ENCODE measurements at places on chromosomes 6 and 20.

GRCh38 chr20:21707999-21708737 is 2.7 kb downstream of the PAX1 start:
- no peak for DNase-seq

DNA sequence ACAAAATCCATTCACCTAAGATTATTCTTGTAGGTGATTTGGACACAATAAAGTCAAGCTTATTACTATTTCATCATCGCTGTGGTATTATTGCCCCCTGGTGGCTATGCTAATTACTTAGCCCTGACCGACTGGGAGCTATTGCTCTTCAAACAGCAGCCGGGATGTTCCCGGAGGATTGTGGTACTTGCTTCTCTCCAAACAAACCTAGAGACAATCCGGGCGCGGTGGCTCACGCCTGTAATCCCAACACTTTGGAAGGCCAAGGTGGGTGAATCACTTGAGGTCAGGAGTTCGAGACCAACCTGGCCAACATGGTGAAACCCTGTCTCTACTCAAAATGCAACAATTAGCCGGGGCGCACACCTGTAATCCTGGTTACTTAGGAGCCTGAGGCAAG is 15.4 kb upstream of the STMND1 start:
- DNase-seq = no peak

GRCh38 chr20:25282034-25282781 is 34.3 kb downstream of the PYGB start:
- no peak for DNase-seq

- no peak for DNase-seq
These were observed 38.2 kb upstream of the JAG1 start for GRCh38 chr20:10711903-10712451.

DNA sequence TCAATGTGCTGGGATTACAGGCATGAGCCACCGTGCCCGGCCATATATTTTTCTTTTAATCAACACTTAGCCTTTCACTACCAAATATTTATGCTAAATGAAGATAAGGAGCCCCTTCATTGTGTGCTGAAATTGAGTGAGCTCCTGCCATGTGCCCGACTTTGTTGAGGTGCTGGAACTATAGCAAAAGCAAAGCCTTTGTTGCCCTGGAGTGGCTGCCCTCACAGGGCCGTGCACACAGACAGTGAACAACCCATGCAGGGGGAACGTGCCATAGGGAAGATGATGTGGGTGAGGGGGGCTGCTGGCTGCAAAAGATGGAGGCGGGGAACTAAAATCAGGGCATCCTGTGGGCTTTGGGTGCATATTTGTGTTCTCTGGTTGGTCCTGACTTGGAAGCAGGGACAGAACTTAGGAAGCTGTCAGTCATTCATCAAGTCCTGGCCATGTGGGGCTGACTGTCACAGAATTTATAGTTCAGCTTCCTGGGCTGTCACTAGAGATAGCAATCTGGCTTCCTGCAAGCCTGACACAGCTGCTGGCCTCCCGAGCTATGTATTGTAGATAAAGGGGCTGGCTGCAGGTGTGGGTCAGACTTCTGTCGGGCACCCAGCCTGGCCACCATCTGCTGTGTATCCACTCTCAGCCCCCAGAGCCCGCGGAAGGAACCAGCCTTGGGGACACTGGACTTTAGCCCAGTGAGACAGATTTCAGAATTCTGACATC is 56.8 kb upstream of the MPC1 start:
- no peak for DNase-seq

- no peak for DNase-seq
These were observed 226.6 kb upstream of the SASH1 start for GRCh38 chr6:148116001-148116400.

DNA sequence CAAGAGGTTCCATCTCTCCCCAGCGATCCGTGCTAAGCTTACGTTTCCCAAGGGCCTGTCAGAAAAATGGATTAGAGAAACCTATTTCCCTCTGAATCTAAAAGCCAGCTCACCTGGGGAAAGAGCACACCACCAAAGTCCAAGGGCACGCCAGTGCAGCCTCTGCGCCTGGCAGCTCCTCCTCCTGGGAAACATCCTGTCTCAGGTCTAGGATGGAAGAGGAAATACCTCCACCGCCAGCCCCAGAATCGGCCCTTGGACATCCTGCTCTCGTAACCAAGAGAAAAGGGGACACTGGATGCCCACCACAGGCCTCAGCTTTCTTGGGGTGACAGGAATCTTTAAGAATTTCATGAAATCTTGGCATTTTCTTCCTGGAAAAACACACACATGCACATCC is 18.7 kb downstream of the RAMACL start:
- no peak for DNase-seq

DNA sequence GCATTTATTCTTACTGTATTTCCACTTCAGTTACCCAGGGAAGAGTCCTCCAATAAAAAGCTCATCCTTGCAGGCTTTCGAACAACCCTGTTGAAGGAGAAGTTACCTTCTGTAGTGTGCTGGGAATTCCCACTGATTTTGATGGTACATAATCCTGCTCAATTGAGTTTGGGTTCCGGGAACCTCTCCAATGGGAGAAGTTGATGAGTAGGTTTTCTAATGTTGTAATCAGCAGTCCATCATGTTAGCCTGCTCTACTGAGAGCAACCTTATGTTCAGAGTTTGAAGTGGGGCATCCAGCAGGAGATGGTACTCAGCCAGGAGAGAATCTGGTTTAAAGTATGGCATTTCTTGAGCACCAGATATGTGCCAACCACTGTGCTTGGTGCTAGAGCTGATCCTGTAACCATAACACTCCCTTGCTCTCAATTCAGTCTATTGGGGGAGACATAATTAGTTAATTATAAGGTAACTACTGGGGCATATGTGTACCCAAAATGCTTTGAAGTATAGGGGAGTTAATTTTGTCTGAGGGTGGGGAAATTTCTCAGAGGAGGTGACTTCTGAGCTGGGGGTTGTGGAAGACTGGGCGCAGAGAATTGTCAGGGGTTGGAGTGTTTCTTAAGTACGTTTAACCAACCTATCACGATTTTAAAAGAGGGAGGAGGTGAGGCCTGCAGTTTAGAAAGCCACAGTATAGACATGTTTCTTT is 2.1 kb downstream of the TOP1 start:
- DNase-seq = no peak

DNA sequence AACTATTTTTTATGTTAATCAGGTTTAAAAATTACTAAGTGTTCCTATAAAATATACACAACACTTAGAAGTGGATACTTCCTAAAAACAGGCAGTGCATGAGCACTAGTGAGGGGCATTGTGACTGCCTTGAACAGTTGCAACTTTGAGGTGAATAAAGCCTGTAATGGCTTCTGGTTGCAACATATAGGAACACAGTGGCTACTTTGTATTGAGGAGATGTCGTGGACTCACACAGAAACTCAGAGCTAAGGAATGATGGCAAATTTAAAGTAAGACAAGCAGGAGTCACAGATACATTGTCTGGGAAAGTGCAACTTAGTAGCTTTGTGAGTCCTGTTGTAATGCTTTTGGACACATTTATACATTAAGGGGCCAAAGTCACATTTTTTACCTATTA is 861 bp upstream of the HLA-A start:
- no peak for DNase-seq

DNA sequence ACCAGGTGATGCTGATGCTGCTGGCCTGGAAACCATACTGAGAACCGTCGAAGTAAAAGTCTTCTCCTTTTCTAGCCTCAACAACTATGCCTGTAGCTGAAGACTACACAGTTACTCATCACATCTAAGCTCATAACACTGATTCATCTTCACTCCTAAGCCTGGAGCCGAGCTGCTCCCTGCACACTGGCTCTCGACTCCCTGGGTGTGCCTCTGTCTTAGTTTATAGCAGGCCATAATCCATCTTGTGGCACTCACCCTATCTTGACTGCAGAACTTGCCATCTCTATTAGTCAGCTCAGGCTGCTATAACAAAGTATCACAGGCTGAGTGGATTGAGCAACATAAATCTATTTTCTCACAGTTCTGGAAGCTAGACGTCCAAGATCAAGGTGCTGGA is 191.0 kb downstream of the UNC5CL start:
- no peak for DNase-seq

GRCh38 chr20:56453352-56453751 is 15.1 kb upstream of the RTF2 start:
- no peak for DNase-seq

GRCh38 chr6:164130151-164130550 is 715.6 kb downstream of the QKI start:
- DNase-seq = no peak

- DNase-seq = no peak
These were observed 23.1 kb downstream of the FKBP5 start for GRCh38 chr6:35665573-35665972.

- no peak for DNase-seq
These were observed 312.7 kb upstream of the TBX18 start for GRCh38 chr6:85077098-85077497.

GRCh38 chr6:20564269-20564668 is 30.0 kb downstream of the CDKAL1 start:
- DNase-seq = no peak

DNA sequence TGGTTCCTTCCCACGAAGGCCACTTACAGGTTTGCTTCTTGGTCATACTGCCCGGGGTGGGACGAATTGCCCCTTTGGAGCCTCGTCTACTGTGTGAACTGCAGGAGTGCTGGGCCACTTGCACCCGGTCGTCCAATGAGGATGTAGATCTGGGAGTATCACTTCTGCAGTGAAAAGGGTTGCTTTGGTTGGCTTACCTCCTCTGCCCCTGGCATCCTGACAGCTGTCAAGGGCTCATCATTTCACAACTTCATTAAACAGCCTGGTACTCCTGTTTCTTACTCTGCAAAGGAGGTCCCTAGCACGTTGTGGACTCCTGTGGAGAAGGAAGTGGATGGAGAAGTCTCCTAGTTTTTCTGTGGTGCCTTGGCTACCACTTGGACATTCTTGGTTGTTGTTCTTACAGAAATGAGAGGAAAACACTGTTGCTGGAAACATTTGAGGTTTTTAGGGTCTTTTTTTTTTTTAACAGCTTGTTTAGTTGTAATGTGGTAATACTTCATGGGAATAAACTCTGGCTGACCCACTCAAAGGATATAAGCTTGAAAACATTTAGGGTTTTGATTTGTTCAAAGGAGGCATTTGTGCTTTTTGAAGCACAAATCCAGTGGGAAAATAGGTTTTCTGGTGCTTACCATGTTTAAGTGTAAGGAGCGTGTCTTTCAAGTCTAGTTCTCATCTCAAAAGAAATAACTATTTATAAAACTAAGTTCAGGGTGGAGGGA is 60.7 kb downstream of the AKAP12 start:
- no peak for DNase-seq

DNA sequence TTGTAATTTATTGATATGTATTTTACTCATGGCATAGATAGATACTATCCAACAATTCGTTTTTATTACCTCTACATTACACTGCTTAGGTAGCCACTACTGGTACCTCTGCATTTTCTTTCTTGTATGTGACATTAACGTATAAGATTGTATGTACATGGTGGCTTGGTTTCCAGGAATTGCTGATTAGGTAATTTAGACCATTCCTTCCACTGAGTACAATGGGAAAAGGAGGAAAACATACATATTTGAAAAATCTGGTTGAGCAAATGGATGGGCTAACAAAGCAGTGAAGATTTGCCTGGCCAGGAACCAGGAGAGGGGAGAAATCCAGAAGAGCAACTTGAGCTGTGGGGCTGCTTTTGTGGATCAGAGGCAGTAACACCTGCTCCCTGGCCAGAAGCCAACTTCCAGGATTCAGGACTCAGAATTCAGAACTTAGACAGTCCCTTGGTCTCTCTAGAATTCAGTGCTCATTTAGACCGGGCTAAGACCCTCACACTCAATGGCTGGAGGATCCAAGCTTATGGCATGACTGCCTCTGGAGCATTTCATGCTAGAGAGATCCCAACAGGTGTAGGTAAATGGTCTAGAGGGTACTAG is 17.9 kb upstream of the MICB start:
- DNase-seq = no peak

- DNase-seq = peak; percentile 76
These were observed at the start of gene SLC35B2 for GRCh38 chr6:44257025-44257752. TSS of gene SLC35B2 (minus strand) at chr6:44257528. CDS start at chr6:44257410, 118 bp downstream.

- DNase-seq = no peak
These were observed 41.5 kb downstream of the GRIK2 start for GRCh38 chr6:101435038-101435437.

- DNase-seq = no peak
These were observed 353.2 kb downstream of the BTBD3 start for GRCh38 chr20:12270863-12271262.

GRCh38 chr6:107666084-107666980 is 157.8 kb downstream of the SCML4 start:
- DNase-seq = no peak

DNA sequence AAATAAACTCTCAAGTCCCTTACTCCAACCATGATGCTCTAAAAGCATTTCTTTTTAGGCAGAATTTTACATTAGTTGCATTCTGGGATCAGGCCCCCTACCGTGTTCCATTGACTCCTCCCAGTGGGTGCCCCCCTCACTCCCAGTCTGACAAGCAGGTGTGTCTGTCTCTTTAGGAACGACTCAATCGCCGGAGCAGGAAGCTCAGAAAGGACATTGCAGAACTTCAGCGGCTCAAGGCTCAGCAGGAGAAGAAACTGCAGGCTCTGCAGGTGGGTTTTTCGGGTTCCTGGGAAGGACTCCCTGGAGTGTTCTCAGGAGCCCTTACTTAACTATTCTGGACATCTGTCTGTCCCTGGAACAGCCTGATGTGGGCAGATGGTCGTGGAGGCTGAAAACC is 9.9 kb downstream of the TRIM40 start:
- DNase-seq = no peak

DNA sequence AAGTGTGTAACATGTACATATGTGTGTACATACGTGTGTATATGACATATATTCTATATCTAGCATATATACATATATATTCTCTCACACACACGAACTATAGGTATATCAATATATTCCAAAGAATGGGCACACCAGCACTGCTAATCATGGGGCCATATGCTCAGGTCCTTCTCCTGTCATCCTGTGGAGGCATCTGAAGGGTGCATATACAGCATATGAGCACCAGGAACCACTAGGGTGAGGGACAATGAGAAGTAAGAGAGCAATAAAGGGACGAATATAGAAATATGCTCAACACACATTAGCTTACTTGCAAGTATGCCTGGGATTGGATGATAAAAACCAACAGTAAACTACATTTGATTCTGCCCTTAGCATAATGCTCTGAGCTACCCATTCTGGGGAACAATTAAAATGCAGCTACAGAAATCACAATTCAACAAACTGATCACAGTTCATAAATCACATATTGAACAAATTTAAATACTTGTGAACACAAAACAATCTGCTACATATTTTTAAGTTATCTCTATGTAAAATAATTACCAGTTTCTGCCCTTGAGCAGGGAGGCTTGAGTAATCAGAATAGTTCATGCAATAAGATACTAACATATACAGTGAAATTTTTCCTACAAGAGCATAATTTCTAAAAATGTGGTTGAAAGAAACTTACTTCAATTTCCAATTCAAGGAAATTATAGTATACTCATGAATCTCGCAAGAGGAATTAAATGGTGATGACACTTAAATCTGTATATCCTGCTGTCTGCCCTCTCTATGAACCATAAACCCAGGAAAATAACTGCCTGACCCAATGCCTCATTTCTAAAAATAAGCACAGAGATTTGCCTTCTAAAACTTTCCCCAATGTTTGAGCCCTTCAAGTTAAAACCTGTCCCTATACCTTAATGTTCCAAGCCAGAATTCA is 272.2 kb upstream of the THEMIS start:
- no peak for DNase-seq

- no peak for DNase-seq
These were observed 85.0 kb downstream of the DOK5 start for GRCh38 chr20:54560357-54560756.
